Right renal pelvis (tissue), 4 donors: ENCODE measurements at places on chromosomes 1 and 21.

DNA sequence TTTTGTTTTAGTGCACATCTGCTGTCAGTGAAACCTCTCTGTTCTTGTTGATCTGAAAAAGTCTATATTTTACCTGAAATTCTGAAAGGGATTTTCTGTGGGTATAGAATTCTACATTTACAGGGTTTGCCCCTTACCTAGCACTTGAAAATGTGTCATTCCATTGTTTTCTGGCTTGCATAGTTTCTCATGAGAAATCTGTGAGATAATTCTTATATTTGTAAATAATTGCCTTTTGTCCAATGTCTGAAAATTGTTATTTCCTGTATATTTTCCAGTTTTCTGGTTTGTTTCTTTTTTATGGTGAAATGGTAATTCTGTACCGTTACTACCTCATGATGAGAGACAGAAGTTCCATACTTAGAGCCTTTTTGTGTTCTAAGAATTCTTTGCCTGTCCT is 11.8 kb upstream of the SCAF4 start:
- no peak for DNase-seq

- no peak for DNase-seq
These were observed at the start of gene FASLG for GRCh38 chr1:172658871-172659453. TSS of gene FASLG (plus strand) at chr1:172659103. CDS start at chr1:172659202, 99 bp downstream.

- DNase-seq: no peak
These were observed 3.7 kb upstream of the TENT5B start for GRCh38 chr1:27016376-27016775.

GRCh38 chr1:206081856-206082255 is 28.9 kb downstream of the RHEX start:
- DNase-seq: no peak

DNA sequence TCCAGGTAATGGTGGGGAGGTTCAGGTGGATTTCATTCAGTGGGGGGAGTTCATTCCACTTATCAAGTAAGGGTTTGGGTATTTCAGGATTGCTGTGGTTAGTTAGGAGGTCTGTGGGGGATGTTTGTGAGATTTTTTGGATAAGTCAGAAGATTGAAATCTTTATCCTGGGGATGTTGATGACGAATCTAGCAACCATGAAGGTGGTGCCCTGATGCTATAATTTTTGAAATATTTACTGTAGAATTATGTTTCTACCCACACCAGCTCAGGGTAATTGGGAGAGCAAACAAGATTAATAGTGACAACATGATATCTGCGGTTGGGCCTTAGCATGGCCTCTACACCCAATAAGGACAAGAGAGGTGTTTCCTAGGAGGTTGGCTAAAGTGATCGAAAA is 28.3 kb downstream of the SUCO start:
- no peak for DNase-seq

DNA sequence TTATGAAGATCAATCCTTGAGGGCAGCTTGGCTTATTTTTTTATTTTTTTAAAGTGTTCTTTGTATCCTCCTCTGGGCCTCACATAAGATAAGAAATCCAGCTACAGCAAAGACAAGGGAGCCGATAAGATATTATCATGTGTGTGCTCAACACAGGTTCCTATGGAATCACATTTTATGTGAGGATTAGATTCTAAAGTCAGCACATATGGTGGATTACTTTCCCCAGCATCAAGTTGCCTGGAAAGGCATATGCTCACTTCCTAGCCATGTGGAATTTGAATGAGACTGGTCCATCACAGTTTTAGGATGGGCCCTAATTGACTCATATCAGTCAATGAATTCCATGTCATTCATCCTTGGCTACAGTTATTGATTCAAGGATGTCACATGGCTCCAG is 456.9 kb upstream of the LRRC7 start:
- no peak for DNase-seq
